ENCODE measurements at places on chromosomes 1 and 21.

DNA sequence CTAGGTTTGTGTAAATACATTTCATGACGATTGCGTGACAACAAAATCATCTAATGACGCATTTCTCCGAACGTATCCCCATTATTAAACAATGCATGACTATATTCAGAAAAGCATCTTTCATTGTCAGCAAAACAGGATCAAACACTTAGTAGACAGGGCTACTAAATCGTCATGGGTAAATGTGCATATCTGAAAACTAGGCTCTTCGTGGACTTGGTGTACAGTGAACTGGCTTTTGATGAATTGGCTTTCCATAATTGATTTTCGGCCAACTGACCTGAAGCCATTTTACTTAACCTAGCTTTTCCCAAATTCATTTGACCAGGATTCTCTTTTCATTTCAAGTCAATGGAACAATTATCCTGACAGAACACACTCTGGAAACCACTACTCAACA, 665.0 kb downstream of the SMYD3 start:
- DNase-seq = no peak

DNA sequence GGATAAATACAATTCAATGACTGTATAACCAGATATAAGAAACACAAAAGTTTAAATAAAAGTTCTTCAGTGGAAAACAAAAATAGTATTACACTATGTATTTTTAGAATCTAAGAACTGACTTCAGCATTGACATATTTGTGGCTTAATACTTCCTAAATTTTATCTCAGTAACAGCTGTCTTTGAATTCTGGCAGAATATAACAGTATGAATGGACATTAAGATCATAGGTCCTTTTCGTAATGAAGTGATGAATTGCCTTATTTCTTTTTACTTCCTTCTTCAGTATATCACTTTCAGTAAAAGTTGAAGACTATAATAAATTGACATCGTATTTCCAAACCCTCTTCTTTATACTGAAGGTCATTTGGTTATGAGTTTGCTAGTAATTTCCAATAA, 1030.0 kb downstream of the MRPL39 start:
- DNase-seq = no peak

DNA sequence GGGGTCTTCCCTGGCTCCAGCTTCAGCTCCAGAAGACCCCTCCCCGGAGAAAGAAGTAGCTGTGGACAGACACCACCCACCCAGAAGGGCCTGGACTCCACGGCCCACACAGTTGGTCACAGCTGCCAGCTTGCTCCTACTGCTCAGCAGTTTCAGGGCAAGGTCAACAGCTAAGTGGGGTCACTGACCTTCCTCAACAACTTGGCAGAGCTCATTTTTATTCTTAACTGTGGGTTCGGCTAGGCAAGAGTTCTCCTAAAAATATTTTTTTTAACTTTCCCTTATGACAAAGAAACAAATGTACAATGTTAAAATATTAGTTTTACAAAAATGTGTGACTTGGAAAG, 41.9 kb downstream of the CTNNBIP1 start:
- no peak for DNase-seq

DNA sequence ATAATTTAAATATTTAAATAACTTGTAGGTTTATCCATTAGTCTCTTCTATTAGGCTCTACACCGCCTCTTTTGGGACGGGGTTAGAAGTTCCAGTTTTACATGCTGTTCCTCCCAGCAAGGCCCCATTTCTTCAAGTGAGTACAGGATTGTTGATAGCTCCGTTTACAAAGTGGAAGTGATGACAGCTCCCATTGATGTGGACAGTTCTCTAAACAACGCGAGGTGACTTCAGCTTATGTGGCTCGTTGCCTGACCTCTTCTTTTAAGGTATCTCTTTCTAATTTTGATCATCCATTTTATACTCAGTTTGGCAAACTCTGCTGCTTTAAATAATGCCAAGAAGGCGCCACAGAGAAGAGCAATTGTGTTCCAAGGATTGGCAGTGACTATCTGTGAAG, 49.7 kb downstream of the PACC1 start:
- no peak for DNase-seq

DNA sequence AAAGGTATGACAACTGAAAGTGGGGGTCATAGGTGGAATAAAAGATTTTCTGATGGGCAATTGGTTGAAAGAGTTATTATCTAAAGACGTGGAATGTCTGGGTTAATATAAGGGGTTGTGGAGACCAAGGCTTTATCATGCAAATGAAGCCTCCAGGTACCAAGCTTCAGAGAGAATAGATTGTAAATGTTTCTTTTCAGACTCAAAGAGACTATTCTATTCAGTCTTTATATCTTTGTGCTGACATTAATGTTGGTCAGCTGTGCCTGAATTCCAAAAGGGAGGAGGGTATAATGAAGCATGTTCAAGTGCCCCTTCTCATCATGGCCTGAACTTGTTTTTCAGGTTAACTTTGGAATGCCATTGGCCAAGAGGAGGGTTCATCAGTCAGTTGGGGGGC, 145.3 kb downstream of the SETD4 start:
- DNase-seq = no peak

Data from brain pericyte (primary cell).